SK-N-MC (cell line): ENCODE measurements at places on chromosomes 7 and 10.
A peak's percentile ranks its signal among the peaks of the same experiment; 100 is the strongest.

DNA sequence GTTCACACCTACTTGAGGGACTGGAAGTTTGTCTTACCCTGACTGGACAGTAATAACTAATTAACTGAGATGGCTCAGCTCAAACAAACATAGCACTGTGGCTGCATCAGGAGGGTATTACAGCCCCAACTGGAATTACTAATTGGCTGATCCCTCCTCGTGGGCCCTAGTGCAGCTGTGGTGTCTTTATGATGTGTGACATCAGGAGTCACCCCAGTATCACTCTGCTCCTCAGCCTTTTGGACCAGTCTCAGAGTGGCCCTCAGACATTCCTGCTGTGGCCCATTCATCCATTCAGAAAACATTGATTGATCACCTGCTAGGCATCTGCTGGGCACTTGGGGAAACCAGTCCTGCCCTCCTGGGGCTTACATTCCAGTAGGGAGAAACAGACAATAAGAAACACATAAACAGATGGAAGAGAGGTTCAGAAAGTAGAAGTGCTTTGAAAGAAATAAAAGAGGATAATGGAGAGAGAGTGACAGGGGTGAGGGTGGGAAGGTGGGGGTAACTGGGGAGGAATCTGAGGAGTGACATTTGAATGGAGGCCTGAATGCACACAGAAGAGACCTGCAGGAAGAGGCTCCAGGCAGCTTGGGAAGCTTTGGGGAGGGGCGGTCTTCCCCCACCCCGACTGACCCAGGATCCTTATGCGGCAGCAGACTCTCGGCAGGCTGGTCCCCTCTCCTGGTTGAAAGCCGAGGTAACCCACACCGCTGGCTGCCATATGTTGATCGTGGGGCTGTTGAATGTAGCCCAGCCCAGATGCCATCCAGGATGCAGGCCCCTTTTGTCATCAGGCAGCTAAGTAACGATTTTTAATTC is 113.1 kb downstream of the C10orf105 start:
- no peak for DNase-seq

DNA sequence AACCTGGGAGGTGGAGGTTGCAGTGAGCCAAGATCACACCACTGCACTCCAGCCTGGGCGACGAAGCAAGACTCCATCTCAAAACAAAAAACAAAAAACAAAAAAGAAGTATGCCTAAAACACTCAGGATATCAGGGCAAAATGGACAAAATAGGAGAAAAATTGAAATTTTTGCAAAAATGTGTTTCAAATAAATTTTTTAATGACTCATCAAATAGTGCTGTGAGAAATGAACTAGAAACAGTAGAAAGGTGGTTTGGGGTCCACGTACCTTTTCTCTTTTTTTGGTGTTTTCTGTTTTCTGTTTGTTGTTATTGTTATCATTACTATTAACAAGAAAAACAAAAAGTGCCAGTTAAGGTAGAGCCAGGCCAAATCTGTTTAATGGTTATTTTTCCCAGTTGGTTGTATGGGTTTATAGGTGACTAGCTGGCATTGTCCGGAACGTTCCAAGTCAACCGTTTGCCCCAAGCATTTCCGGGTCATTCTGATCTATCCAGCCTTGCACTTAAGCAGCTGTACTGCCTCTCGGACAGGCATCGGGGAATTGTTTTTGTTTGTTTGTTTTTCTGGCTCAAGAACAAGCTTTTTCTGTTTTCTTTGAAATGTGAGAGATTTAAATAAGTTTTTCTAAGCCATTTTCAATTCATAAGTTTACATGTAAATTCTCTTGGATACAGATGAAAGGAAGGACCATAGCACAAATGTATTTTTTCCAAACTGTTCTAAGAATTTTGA is 157.0 kb upstream of the NEBL start:
- DNase-seq = no peak

- DNase-seq = no peak
These were observed 497.5 kb upstream of the KLF6 start for GRCh38 chr10:4282496-4282895.

- DNase-seq = no peak
These were observed 101.0 kb downstream of the UBE2H start for GRCh38 chr7:129851809-129852208.

GRCh38 chr7:120272261-120272660 is 714 bp upstream of the KCND2 start:
- peak; percentile 30 for DNase-seq

DNA sequence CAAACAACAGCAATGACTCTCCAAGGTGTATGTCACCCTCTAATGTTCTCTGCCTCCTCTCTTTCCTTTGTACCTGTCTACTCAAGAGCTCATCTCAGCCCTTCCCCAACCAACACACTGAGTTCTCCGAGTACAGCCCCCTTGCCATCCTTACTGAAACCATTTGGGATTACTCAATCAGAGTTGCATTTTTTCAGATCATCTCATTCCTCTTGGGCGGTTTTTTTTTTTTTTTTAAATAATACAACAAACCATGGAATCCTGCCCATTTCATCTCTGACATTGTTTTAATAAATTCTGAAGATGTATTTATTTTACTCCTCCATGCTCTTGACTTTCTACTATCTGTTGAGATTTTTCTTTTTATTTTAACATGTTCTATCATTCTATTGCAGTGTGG is 4.2 kb upstream of the CREB3L2 start:
- DNase-seq = no peak

DNA sequence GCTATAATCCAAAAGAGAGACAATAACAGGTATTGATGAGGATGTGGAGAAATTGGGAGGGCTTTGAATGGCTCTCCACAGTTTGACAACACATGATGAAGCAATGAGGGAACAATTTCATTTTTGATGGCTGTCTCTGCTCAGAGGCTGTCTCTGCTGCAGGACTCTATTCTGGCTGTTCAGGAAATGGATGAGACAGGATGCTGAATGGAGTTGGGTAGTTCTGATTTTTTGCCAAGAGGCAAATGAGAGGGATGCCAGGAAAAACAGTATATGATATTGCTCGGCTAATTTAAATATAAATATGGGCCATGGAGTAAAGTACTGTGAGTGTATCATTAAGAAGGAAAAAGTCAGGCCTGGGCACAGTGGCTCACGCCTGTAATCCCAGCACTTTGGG is 16.8 kb downstream of the APBB1IP start:
- no peak for DNase-seq

DNA sequence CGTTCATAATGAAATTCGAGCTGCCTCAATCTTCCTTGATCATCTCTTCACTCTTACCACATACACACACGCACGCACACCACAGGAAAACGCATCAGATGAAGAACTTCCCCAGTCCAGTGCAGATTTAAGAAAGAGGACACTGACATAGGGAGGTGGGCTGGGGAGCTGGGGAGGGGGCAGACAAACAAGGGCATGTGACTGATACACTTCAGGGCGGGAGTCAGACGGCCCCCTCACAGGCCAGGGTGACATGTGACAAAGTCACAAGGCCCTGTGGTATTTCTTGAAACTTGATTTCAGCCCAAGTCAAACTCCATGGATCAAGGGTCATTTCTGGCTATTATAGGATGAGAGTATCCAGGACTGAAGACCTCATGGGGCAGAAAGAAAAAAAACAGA is 82.6 kb downstream of the KCNMA1 start:
- no peak for DNase-seq

- DNase-seq = no peak
These were observed 165.3 kb downstream of the TRIL start for GRCh38 chr7:28792858-28793257.

DNA sequence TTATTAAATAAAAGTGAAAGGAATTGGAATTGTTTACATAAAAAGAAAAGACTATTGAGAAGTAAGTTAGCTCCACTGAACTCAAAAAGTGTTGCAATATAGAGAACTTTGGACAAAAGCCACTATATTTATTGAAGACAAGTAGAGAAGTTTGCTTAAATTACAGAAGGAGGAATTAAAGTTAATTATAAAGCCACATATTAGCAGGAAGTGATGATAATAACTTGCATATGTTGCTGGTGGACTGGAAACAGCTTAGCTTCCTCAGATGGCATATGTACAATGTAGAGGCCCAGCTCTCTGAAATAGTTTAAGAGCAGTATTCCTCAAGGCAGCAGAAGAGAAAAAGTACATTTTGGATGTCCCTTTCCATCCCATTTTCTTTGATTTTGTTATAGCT is 400.7 kb downstream of the GATA3 start:
- peak; percentile 14 for DNase-seq

DNA sequence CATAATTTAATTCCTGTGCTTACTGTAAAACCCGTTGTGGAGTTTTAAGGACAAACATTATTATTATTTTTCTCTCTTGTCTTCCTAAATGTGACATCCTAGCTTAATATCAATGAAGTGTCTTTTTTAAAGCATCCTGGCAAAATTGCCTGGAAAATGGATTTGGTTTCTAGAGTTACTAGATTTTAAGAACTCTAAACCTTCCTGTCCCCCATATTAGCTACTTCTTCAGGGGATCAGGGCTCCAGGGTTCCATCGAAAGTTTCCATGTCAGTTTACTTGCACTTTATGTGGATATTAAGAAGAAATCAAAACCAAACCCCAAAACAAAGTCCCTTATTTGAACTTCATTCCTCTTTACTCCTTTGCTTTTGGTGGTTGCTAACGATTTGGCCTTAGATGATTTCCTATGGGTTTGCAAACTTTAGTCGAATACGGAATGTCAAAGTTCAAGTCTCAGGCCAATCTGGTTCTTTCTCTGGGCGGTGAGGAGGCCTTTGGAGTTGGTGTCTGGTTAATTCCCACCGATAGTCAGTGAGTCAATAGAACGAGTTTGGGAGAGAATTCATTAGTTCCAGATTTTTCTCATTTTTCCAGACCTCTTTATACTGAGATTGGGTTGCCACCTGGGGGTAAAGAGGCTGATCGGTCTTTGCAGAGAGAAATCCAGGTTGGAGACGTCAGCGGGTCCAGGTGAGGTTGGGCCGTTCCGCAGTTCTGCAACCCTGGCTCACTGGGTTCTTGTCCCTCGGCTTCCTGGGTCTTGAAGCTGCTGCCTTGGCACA is 1.1 kb downstream of the CUX1 start:
- no peak for DNase-seq

DNA sequence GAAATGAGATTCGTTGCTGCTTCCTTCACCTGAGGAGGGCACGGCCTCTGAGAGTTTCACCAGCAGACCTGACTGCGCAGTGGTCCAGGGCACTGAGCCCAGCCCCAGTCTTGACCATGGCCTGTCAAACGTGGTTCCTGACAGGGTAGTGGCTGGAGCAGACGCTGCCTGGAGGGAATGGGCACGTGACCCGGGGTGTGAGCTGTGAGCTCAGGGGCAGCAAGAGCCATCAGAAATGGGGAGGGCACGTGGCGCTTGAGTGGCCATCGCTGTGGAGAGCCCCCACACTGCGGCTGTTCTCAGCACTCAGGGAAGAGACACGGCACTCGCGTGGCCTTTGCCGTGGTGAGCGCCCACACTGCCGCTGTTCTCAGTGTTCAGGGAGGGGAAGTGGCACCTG is 12.0 kb downstream of the FAM20C start:
- DNase-seq = no peak

- DNase-seq = no peak
These were observed 18.3 kb downstream of the CLCN1 start for GRCh38 chr7:143334244-143334643.

- no peak for DNase-seq
These were observed 69.4 kb downstream of the XPNPEP1 start for GRCh38 chr10:109853921-109854320.

DNA sequence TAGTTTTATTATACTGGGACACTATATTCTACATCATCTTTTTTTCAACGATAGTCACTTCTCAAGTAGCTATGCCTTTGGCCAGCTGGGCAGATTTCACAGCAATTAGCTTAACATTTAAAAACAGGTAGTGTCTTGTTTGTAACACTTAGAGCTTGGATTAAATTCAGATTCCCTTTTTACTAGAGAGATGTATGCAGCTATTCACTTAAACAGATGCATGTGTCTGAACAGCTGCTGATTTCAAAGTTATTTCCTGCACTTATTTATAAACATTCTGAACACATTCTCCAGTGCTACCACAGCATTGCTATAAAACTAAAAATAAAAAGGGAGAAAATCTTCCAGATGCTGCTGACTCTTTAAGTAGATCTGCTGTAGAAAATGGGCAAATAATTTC is 637.2 kb downstream of the POM121L12 start:
- no peak for DNase-seq
